NCI-H345 (cell line): ENCODE measurements at places on chromosomes 6 and 20.

DNA sequence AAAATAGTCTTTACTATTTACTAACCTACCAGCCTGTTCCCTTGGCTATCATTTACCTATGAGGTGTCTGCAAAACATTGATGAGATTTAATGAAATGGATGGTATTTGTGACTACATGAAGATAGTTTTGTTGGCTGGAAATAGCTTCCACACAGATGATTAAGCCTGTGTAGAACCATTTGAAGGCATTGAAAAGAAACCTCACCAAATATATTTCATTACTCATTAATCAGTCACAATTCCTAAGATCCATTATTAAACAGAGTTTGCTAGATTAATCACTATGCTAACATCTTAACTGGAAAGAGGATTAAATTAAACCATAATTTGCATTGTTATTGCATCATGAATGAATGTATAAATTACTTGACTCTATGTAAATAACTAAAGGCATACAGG is 560.3 kb downstream of the BMP2 start:
- DNase-seq = no peak

DNA sequence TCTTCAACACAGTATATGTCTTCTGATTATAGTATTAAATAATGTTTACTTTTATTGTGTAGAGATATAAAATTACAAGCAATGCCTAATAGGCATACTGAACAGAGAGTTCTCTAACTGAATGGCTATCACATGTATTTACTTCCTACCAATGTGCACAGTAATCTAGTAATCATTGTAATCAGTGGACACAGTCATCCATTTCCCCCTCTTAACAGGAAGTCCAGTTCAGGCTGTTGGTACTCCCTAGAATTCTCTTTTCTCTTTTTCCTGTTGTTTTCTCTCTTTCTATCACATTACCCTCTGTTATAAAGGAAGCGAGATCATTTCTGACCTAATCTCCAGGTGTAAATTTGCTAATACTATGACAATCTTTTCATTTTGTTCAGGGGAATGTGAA is 172.5 kb downstream of the HTR1B start:
- no peak for DNase-seq

- DNase-seq = no peak
Observed at GRCh38 chr6:45586216-45587171, 208.8 kb upstream of the SUPT3H start.

DNA sequence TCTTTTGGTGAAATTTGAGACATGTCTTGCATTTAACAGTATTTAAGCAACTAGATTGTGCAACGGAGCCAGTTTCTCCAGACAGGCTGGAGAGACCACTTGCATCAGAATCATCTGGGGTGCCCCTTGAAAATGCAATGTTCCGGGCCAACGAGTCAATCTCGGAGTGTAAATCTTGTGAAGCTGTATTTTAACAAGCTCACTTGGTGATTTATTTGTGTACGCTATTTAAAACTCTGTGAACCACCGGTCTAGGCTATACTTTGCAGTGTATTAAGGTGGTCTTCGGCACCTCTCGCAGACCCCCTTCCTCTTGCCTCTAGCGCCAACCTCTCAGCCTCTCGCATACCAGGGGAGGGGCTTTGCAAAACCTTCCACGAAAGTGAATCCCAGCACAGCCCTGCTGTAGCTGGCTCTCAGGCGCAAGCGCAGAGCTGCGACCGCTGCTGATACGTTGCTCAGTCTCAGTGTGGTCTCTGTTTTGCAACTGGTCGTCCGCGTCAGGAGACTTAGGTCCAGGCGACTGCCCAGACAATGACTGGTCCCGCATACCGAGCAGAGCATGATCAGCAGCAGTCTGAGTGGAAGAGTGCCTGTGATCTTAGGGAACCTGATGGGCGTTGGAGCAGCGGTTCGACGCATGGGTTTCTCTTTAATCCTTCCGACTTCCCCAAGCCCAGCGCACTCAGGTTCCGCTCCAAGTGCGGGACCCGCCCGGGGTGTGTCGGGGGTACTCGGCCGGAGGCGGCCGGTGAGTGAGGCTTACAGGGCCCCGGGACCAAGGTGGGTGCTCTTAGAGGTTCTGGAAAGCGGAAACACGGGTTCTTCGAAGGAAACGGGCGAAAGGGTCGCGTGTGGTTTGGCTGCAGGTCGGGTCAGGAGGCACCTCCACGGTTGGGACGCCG is at the start of gene ZNF391:
Gene ZNF391 (plus strand): TSS at position 467 of the 905 bp plus-strand sequence. CDS start 11,612 bp downstream, outside the sequence.
- peak; percentile 92 for DNase-seq

DNA sequence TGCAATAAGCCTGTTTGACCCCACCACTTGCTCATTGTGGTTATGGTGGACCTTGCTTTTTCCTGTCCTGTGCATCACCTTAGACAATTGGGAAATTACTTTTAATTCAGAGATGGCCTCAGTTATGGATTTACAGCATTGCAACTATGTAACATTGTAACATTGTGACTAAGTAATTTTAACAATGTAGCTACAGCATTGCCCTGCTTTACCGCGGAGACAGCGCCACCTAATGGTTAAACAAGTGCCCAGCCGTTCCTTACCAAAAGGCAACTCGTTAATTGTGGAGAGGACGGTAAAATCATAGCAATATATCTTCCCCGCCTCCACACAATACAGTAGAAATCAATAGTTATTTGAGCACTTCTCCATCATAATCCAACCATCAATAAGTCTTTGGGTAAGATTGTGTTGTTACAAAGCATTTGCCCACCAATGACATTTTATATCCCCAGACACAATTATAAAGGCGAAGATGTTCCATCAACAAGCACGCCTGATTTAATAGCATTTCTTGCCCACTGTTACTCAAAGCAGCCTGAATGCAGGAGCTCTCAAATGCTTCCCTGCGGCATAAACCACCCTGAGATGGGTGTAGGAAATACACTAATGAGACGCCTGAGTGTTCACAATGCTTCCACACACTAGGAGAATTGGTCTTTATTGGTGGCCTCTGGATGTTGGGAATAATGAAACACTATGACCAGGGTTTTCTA is 93.7 kb downstream of the PROKR2 start:
- DNase-seq = peak; percentile 15

DNA sequence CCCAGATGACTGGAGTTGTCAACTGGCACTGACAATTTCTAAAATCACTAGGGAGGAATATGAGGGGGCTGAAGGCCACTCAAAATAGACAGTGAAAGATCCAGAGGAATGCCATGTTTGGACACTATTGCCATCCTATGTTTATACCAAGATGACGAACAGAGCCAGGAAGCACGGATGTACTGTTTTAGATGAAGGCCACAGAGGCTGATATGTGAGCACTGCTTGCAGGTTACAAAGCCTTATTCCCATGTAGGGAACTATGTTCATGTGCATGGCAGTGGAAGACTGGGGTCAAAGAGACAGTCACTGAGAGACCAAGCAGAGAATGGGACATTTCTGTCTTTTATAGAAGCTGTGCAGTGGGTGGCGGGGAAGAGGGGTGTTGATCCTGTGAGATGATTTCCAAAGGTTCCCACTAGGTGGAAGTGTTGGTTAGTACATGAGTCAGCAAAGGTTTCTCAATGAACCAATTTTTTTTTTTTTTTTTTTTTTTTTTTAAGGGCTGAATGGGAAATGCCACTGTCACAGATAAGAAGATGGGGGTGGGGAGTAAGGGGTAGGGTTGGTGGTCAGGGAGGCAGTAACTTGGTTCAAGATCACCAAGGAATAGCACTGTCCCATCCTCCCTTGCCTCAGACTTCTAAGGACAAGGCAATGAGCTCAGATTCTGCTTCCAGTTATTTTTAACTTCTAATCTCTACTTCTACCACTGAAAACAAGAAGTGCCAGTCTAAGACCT is 46.7 kb upstream of the MOCS1 start:
- peak; percentile 56 for DNase-seq

GRCh38 chr20:62291251-62292066 is 11.3 kb upstream of the ADRM1 start:
- no peak for DNase-seq

DNA sequence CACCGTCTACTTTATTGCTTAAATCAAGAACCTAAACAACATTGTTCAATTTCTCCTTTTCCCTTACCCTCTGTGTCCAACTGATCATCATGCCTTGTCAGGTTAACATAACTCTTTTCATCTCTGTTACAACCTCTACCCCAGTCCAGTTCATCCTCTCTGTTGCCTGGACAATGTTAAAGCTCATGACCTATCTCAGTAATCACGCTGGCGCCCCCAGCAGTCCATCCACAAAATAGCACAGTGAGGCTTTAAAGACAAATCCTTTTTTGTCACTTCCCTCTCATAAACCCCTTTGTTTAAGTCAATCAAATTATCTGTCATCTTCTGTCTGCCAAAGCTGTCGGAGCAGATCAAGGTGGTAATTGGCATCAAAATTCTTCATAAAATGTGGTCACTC is 140.1 kb downstream of the QKI start:
- DNase-seq = no peak

DNA sequence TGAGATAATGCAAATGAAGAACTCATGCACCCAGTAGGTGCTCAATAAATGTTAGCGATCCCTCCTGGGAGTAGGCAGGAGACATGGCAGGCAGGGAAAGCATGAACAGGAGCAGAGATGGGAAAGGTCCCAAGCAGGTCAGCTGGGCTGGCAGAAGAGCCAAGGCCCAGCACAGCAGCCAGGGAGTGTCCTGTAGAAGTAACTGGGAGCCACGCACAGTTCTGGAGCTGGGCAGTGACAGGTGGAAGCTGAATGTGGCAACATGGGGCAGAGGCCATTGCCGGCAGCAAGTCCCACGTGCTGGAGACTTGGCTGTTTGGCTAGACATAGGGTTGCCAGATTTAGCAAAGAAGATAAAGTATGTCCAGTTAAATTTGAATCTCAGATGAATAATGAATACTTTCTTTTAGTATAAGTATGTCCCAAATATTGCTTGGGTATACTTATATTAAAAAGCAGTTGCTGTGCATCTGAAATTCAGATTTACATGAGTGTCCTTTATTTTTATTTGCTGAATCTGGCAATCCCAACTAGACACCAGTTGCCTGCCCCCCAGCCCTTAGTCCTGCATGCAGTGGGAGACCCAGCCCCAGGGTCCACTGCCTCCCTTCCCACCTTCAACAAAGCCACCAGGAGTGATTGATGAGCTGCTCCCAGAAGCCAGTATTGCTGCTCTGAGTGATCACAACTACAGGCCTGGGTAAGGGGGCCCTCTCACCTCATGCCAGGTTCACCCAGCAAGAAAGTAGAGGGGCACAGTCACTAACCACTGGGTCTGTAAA is 3.7 kb upstream of the LPIN3 start:
- no peak for DNase-seq

GRCh38 chr6:97437087-97437486 is 154.1 kb upstream of the MMS22L start:
- no peak for DNase-seq

- no peak for DNase-seq
Observed at GRCh38 chr6:116685437-116685993, 4.5 kb downstream of the KPNA5 start.

DNA sequence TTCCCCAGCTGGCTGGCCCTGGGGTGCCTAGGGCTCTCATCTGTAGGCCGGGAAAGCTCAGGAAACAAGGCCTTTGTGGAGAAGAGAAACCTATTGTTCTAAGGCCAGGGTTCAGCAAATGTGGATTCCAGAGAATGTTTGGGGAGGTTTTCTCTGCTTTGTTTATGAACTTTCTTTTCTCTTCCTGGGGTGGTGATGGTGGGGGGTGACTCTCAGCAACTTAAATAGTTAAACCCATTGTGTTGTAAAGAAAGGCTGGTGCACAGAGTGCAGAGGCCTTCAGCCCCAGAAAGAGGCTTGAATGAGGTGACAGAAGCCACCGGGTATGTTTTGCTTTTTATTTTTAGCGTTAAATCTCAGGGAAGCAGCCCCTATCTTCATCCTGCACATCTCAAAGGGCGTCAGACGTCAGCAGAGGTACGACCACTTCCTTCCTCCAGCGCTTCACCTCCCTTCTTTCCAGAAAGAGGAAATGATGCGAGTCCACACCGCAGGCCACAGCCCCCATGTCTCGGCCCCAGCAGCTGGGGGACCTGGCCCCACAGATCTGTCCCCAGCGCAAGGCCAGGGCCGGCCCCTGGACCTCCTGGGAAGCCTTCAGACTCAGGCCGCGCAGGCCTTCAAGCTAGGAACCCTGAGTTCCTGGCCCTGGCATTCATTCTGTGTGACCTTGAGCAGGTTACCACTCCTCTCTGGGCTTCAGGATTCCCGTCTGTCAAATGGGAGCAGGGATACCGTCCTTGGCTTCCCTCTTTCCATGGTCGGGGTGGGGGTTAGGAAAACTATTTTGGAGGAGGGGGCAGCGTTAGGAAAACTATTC is 605 bp upstream of the PPP1R16B start:
- DNase-seq = no peak

GRCh38 chr6:95091823-95092436 is 485.4 kb upstream of the MANEA start:
- DNase-seq = peak; percentile 71

- no peak for DNase-seq
Observed at GRCh38 chr20:33147299-33147698, 20.7 kb upstream of the BPIFA2 start.

- DNase-seq = no peak
Observed at GRCh38 chr6:166498228-166498627, 88.2 kb downstream of the RAMACL start.

DNA sequence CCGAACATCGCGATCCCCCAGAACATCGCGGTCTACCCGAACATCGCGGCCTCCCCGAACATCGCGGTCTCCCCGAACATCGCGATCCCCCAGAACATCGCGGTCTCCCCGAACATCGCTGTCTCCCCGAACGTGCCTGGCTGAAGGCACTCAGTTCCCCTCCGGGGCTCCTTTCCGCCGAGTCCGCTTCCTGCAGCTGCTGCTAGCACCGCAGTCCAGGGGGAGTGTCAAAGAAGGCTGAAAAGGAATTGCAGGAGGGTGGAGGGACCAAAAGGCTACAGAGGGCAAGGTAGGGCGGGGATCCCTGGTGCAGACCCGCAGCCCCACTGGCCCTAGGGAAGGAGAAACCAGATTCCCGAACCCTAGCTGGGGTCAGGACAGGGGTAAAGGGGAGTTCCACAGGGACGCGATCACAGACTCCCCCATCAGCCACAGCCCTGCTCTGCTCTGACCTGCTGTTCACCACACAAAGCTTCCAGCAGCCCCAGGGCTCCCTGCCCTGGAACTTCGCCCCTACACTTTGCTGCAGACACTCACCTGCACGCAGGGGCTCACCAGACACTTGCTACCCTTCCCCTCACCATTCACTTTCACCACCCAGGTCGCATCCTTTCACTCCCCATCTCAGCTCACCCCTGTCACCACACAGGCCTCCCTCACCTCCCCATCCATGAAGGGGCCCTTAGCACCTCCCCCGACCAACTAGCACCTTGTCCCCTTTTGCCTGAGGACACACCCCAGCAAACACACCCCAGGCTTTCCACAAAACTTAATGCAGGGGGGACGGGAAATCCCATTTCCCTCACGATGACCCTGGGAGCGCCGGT is 1.7 kb downstream of the ULBP1 start:
- DNase-seq = no peak

- no peak for DNase-seq
Observed at GRCh38 chr6:5697508-5697907, 309.2 kb downstream of the NRN1 start.
